ENCODE measurements at places on chromosomes 2 and 18.

GRCh38 chr2:111162718-111163331 is 42.1 kb downstream of the BCL2L11 start:
- DNase-seq = no peak

DNA sequence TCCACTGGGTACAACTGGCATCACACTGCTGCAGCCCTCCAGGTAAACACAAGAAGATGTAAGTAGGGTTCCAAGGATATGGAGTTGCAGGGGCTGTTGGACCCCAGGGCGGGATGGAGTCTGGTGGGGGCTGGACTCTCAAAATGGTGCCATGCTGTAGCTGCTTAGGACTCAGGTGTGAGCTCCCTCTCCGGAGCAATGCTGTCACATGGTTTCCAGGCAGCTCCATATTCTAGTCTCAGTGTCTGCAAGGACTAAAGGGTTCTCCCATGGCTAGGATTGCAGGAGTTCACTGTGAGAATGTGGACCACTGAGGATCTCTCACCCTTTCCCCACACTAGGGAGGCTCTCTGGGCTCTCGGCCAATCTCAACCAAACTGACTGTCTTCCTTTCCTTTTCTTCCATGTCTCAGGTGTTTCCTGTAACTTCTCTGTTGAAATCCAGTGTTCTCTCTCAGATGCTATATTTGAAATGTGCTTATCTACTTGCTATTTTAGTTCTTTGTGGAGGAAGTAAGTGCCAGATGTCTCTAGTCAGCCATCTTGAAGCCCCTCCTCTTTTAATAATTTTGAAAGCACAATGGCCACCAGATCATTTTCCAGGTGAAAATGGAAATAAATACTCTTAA is 57.6 kb downstream of the CCNT2 start:
- no peak for DNase-seq

DNA sequence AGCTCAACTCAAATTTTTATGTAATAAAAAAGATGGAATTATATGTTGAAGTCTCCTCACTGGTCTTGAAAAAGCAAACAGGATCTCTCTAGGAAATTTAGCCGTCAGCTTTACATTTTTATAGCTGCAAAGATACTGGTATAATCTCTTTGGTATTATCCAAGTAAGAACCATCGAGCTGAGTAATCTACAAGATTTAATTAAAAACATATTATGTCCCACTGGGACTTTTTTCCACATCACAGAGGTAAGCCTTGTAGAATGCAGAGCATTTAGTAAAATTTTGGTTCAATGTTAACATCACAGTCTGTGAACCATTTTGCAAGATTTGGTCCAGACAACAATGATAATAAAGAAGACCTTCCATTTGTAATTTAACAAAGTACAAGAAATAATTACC is 162.6 kb upstream of the SLC39A10 start:
- DNase-seq = no peak

GRCh38 chr2:136219963-136220362 is 102.0 kb upstream of the CXCR4 start:
- no peak for DNase-seq

DNA sequence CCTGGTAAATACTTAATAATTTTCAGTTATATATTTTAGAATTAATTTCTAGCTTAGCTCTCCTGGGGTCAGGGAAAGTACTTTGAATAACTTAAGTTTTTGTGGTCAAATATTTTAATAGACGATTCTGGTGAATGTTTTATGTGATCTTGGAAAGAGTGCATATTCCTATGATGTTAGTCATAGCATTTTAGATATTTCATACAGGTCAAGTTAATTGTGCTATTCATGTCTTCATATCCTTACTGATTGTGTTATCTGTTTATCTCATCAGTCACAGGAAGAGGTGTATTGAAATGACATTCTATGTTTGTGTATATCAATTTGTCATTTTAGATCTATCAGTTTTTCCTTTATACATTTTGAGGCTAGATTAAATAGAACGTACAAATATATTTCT is 576.2 kb downstream of the CPS1 start:
- no peak for DNase-seq

DNA sequence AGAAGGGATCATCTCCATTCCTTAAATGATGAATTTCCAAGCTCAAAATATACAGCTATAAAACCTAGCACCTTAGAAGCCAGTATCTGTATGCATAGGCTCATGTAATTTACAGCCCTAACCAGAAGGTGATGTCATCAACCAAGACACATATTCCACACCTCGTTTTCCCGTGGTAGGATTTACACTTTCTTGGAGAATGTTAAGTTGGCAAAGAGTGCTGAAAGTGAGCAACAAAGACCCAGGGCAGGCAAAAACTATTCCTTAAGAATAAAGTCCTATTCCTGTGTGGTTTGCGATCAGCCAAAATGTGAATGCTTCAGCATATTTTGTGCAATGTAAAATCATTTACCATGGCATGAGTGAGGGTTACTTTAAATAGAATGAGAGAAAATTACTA is 247.1 kb downstream of the OSR1 start:
- DNase-seq = no peak

GRCh38 chr2:44649381-44649780 is 287.6 kb downstream of the CAMKMT start:
- no peak for DNase-seq

DNA sequence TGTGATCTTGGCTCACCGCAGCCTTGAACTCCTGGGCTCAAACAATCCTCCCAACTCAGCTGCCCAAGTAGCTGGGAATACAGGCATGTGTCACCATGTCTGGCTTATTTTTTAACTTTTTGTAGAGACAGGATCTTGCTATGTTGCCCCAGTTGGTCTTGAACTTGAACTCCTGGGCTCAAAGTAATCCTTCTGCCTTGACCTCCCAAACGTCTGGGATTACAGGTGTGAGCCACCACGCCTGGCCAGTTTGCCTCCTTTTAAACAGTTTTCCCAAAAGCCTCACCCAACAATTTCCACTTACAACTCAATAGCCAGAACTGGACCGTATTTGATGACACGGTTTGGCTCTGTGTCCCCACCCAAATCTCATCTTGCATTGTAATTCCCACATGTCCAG is 300.9 kb upstream of the STON1 start:
- DNase-seq = no peak

- peak; percentile 31 for DNase-seq
Observed at GRCh38 chr2:160576054-160576499, 82.5 kb upstream of the RBMS1 start.

DNA sequence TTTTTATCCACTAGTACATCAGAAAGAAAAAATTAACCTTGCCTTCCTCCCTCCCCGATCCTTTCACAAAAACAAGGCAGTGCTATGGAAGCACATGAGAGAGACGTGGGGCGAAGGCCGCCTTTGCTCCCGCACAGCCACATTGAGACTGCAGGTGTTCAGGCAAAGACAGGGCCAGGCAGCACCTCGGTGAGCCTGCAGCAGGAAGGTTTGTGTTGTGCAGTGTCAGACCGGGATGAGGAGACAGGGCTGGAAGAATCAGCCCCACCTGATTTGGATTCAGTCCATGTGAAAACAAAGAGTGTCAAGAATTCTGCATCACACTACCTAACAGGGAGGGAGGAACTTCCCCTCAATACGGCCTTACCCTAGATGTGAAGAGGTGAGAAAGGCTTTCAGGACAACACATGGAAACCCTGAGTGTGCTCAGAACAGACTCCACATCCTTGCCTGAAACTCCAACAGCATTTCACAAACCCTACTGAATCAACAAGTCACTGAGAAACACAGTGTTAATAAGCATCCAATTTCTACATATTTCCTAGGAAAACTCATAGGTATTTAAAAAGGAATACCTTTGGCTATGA is 59.6 kb downstream of the HDAC4 start:
- DNase-seq = no peak

- no peak for DNase-seq
Observed at GRCh38 chr18:49875783-49876182, 62.5 kb upstream of the ACAA2 start.

GRCh38 chr2:1891971-1892486 is 147.7 kb upstream of the PXDN start:
- no peak for DNase-seq

DNA sequence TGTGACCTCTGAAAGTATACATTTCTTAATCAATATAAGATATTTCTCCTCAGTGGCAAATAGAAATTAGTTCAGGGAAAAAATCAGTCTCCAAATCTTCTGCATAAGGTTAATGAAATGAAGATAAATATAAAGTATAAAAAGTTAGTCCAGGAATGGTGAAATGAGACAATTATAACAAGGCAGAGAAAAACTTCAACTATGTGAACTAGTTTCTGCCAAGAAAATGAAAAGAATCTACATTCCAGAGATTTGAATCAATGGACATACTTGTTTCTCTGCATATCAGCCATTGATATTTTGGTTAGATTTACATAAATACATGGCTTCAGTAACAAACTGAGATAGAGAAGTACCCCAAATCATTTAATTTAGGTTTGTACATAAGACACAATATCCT is 249.0 kb downstream of the EXOC6B start:
- no peak for DNase-seq

DNA sequence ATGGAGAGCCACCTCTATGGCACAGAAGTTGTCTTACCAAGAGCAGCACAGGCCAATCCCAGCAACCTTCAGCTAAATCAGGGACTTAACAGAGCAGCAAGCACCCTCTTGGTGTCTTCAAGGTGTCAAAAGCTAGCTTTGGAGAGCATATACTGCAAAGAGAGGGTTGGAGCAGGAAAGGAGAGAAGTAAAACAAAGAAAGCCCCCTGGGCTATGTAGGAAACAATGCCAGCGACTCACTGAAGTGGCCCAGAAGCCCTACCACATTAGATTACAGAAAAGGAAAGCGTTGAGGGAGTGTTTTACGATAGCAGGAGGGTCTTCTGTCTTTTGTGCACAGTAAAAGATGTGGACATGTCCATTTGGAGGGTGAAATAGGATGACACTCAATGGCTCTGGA is 233.4 kb downstream of the MREG start:
- no peak for DNase-seq

- no peak for DNase-seq
Observed at GRCh38 chr2:160408959-160409291, 84.7 kb downstream of the RBMS1 start.

DNA sequence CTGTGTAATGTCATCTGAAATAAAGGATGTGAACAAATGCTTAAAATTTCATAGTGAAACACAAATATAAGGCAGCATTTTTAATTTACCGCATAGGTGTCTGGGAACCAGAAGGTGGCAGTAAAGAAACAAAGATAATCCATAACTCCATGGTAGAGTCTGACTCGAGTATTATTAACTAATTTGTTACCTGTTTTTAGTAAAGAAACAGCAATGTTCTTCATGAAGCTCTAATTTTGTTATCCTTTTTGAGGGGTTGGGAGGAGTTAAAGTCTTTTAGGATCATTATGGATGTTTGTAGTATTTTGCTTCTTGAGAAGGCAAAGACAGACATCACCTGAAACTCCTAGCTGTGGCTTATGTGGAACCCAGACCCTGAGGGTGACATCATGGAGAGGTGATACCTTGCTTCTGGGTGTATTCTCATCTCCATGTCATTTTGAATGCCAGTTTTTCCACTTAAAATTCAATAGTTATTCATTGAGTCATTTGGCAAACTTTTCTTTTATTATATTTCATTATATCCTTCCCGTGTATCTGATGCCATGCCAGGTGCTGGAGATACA is 286.2 kb upstream of the EPAS1 start:
- no peak for DNase-seq

DNA sequence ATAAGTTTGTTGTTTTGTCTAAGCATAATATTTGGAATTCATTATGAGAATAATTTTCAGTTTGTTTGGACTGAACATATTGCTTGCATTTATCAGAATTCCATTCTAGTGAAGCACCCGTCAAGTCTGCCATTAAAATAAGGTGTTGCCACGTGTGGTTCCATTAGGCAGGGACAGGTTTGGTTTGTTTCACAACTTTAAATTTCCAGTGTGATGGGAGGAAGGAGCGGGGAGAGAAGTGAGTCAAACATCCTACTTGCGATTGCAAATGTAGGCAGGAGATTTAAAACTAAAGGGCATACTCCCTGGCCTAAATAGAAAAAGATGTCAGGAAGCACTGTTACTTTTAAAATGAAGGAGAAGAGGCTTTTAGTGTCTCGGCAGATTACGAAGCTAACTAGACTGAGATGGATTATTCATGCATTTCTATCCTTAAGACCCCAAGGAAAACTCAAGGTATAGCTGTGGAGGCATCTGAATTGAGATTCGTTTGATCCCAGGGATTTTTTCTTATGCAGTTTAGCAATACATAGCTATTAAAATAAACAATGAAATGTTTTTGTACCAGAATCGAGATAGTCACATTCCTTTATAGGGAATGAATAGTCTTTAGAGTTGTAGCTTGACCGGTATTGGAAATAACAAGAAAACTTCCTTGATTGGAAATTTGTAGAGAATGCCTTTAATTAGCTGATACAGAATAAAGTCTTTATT is 19.8 kb downstream of the GRHL1 start:
- no peak for DNase-seq

DNA sequence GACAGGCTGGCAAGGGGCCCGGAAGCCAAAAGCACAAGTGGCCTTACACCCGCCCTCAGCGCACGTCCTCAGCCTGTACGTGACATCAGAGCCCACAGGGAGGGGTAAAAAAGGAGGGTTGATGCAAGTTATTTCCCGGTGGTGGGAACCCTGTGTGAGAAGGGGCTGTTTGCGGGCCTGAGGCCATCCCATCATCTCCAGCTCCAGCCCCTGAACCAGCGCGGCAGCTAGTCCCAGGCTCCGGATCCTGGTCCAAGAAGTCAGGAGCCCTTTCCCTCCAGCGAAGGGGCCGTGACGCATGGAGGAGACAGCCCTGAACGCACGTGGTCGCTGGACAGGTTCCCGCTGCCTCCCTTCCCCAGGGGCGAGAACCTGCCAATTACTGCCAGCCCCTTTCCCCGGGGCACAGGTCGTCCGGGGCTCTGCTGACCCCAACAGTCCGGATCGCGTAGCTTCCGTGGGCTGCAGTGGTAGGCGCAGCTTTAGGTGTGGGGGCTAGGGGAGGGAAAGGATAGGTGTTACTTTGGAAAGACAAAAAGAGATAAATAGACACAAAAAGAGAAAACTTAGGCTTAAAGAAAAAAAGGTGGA is 1.3 kb upstream of the LRP2 start:
- DNase-seq = no peak

DNA sequence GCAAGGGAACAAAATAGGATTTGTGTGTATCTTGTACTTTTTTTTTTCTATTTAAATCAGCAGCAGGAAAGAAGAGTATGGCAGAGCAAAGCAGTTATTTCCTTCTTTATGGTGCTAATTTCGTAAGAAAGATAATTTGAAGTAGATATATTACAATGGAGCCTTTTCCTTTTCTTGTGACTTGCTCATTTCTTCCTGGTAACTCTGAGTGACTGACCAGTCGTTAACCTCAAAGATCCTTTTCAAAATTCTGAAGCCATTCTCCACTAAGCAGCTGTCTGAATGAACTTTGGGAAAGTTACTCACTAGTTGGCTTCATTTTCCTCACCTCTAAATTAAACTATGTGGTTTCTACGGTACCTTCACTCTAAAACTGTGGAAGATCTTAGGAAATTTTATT is 24.6 kb downstream of the AFTPH start:
- DNase-seq = no peak

- no peak for DNase-seq
Observed at GRCh38 chr2:176562359-176563078, 293.3 kb downstream of the MTX2 start.
